Uterine smooth muscle cell (primary cell): ENCODE measurements at places on chromosomes 7 and 10. TPM values are rescaled to one million over a fixed set of nuclear protein-coding genes. Genes with fewer than 3 reads are reported as not detected.

Gene PRKAR2B
- 15.6 and 23.4 TPM in 2 replicates for total RNA-seq

Gene UCN3
- total RNA-seq = not detected in 2 replicates

Gene HOXA4
- total RNA-seq = 0.22 and 0.37 TPM in 2 replicates

Gene ATAD1
- 41.9 and 48.4 TPM in 2 replicates for total RNA-seq

Gene ENTPD7
- total RNA-seq = 32.5 and 42.4 TPM in 2 replicates
